ENCODE measurements at places on chromosomes 2 and 18.
A peak's percentile ranks its signal among the peaks of the same experiment; 100 is the strongest.

GRCh38 chr2:121696410-121696930 is 40.2 kb downstream of the NIFK start:
- no peak for DNase-seq

DNA sequence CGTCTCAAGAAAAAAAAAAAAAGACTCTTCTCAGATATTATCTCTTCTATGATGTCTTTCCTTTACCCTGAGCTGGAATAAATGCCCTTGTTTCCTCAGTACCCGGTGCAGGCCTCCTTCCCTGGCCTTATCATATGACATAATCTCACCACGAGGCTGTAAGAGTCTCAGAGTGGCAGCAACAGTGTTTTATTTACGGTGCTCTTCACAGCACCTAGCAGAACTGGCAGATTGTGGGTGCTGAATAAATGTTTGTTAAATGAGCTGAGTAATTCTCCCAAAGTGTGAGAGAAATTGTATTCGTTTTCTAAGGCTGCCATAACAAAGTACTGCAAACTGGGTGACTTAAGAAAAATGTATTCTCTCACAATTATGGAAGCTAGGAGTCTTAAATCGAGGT is 82.8 kb upstream of the CD28 start:
- DNase-seq: peak; percentile 25

DNA sequence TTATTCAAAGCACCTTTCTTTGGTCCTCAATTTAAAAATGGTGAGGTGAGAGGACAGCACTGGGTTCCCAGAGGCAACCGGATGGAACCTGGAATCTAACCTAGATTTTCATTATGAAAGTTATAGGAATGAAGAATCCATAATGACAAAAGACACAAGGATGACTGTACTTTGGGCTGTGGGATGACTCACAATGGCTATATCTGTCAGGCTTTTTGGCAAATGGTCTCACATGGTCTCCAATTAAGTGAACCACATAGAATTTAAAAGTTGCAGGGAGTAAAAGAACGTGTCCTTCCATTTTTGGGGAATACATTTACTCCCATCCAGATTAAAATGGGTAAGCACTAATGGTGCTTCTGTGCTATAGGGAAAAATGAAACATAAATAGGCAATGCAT is 31.8 kb upstream of the LYPD1 start:
- no peak for DNase-seq

- no peak for DNase-seq
These were observed 340.1 kb downstream of the CLIP4 start for GRCh38 chr2:29455200-29455860.

- DNase-seq: no peak
These were observed 60.4 kb downstream of the TRIP12 start for GRCh38 chr2:229861431-229861830.

DNA sequence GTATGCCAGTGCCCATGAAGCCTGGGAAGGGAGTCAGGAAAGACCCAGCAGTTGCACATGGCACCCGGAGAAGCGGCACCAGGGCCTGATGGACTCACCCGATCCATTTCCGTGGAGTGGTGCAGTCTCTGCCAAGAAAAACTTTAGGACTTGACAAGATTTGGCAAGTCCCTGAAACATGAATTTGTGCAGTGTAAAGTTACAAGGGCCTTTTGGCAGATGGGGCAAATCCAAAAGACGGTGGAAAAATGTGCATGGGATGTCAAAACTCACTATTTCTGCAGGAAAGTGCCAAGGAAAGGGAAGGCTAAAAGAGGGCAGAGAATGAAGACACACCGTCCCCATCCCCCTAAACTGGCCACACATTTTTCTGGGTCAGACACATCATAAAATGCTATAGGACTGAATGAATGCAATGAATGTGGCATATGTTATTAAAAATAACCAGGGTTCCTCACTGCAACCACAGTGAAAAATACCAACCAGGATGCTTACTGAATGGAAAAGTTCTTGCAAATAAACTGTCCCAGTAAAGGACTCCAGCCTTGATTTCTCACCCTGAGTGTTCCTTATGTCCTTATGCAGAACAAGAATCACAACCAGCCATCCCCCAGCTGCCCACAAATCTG is 173.5 kb upstream of the SIX2 start:
- no peak for DNase-seq

All from T-cell (primary cell).